Osteoblast (primary cell): ENCODE measurements at places on chromosomes 1 and 21. TPM values are rescaled to one million over a fixed set of nuclear protein-coding genes. Genes with fewer than 3 reads are reported as not detected.

DNA sequence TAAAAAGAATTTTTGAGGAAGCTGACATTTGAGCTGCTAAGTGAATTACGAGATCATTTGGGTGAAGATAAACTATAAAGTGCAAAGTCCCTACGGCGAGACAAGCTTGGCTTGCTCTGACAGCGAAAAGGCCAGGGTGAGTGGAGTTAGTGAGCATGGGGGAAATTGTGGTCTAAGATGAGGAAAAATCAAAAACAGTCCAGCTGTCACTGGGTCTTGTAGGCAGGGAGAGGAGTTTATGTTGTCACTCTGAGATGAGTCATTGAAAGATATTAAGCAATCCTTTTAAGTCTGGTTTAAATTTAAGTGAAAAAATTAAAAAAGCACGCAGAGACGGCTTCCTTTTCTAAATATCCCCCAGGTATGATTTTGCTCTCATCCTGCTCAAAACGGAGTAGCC lies 601.9 kb downstream of the MRPL39 start:
- no peak for DNase-seq

SERINC2 gene
- 10.9 and 22.4 TPM in 2 replicates for total RNA-seq

VANGL2 gene
- under 0.01 TPM in 1 of 2 replicates, not detected in the other for total RNA-seq

GRCh38 chr1:167893798-167894197 lies 20.1 kb downstream of the ADCY10 start:
- no peak for DNase-seq

- DNase-seq, result peak; percentile 97
Measured at GRCh38 chr1:6260961-6261614, at the start of gene GPR153. Gene GPR153, minus strand, starts transcription at chr1:6261098. Its CDS starts 6,193 bp downstream, at chr1:6254905.

IFI44 gene
- 33.9 and 35.8 TPM in 2 replicates for total RNA-seq

DNA sequence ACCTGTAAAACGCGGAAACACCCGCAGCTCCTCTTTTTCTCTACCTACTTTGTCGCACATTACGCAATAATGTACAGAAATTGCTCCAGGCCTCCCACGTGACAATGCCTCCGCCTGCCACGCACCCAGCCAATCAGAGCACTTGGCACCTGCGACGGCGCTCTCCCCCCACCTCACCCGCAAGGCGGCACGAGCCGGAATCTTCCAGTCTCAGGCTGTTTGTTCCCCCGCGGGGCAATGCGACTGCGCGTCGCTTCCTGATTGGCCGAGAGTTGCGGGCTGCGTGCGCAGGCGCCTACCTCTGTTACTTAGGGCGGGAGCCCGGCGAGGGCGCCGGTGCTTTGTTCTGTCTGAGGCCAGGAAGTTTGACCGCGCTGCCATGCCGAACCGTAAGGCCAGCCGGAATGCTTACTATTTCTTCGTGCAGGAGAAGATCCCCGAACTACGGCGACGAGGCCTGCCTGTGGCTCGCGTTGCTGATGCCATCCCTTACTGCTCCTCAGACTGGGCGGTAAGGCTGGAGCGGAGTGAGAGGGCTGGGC lies at the start of gene MAEL:
TSS of gene MAEL (plus strand) at position 307 of the 542 bp plus-strand sequence. CDS start at position 380, 73 bp downstream.
- no peak for DNase-seq

DNA sequence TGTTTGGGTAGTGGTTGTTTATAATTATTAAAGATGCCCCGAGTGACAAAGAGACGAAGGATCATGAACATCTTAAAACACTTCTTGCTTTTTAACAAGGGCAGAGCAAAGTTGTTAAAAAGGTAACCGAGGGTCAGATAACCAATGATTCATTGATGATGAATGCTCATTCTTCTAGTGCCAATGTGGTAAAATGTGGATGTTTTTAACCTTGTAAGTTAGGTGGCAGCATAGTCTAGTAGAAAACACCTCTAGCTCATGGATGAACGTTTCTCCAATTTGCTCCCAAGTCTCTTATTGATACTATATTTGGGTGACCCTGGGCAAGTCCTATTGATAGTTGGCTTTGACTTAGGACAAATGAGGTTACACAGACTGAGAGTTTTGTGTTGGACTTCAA lies 167.9 kb downstream of the KIF26B start:
- DNase-seq, result no peak

- DNase-seq, result peak; percentile 84
Measured at GRCh38 chr1:53781654-53782053, 42.7 kb upstream of the GLIS1 start.

DNA sequence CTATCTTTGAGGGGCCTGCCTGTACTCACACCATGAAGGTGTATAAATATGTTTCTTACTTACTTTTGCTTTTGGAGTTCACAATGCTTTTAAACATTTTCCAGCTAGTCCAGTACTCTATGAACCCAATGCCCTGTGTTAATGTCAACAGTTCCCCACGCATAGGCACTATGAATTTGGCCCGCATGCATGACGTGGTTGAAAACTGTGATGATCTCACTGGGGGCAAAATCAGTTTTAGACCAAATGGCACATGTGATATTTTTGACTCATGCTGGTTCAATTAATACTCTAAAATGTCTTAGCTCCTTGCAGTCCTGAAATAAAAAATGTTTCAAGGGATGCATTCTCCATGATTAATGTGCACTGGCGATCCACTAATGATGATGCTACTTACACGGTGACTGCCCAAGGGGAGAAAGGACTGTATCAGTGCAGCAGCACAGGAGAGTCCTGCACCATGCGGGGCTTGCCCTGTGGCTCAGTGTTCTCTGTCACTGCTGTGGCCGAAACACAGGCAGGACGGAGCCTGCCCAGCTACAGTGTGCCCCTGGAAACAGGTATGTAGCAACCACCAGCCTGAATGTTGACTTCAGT lies 15.7 kb downstream of the FNDC7 start:
- DNase-seq, result no peak

DNA sequence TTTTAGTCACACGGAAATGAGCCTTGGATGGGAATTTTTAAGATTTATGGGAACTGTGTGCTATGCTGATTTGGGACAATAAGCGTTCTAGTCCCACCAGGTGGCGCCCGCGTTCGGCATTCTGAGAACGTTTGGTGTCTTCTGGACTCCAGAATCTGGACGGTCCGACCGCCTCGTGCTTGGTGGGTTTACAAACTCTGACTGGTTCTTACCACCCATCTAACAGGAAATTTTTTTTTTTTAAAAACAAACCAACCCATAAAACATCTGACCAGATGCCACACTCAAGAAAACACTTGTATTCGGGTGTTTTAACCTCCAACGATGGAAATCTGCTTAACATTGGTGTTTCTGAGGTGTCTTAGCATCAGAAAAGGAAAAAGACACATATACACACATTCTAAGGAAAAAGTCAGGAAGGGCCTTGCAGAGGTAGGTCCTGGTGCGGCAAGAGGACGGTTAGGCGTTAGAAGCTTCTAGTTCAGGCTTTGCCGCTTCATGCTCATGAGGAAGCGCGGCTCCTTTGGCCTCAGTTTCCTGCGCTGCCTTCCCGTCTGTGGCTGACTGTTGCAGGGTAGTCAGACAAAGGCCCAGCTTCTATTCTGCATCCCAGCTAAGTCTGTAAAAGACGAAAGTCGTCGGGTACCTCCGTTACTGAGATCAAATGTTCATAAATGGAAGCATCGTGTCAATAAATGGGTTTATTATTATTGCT lies 814 bp upstream of the DYRK3 start:
- peak; percentile 66 for DNase-seq

CD247 gene
- total RNA-seq, result not detected in 2 replicates

DNA sequence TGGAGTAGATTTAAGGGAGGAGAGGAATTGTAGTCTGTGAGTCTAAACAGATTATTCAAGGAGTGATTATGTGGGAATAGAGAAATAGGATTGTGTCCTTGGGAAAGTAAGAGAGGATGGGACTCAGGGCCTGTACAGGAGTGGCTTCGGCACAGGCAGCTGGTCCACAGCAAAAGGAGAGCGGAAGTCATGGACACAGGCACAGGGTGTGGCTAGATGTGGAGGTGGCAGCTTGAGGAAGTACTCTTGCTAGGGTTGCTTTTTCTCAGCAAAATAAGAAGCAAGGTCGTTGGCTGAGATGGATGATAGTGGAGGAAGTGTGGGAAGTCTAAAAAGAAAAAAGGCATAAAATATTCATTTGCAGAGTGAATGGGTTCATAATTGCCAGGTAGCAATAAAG lies 18.5 kb upstream of the ZNF648 start:
- DNase-seq, result peak; percentile 46

DNA sequence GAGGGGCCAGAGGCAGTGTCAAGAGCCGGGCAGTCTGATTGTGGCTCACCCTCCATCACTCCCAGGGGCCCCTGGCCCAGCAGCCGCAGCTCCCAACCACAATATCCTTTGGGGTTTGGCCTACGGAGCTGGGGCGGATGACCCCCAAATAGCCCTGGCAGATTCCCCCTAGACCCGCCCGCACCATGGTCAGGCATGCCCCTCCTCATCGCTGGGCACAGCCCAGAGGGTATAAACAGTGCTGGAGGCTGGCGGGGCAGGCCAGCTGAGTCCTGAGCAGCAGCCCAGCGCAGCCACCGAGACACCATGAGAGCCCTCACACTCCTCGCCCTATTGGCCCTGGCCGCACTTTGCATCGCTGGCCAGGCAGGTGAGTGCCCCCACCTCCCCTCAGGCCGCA lies at the start of gene BGLAP:
TSS of gene BGLAP (plus strand) at position 259 of the 400 bp plus-strand sequence. CDS start at position 307, 48 bp downstream.
- peak; percentile 76 for DNase-seq

- DNase-seq, result no peak
Measured at GRCh38 chr1:39452081-39452480, 39.4 kb upstream of the BMP8A start.

CLCA1 gene
- not detected in 2 replicates for total RNA-seq

PADI4 gene
- not detected in 2 replicates for total RNA-seq

DNA sequence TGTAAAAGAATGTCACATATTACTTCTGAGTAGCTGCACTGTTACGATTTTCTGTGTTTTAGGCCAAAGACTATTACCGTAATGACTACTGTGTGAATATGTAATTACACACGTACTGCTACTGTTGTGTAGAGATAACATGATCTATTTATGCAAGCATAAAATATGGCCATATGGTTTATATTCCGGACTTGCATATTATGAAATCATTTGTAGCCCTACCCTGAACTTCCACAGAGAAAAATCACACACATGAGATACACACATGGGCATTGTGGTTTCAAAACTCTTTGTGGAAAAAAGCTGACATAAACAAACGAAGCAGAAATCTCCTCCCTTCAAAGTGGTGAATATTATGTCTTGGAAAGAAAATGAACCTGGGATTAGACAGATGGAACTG lies 373.0 kb upstream of the ADAMTS5 start:
- DNase-seq, result no peak

GRCh38 chr1:226664413-226665101 lies 74.5 kb downstream of the ITPKB start:
- peak; percentile 81 for DNase-seq

DNA sequence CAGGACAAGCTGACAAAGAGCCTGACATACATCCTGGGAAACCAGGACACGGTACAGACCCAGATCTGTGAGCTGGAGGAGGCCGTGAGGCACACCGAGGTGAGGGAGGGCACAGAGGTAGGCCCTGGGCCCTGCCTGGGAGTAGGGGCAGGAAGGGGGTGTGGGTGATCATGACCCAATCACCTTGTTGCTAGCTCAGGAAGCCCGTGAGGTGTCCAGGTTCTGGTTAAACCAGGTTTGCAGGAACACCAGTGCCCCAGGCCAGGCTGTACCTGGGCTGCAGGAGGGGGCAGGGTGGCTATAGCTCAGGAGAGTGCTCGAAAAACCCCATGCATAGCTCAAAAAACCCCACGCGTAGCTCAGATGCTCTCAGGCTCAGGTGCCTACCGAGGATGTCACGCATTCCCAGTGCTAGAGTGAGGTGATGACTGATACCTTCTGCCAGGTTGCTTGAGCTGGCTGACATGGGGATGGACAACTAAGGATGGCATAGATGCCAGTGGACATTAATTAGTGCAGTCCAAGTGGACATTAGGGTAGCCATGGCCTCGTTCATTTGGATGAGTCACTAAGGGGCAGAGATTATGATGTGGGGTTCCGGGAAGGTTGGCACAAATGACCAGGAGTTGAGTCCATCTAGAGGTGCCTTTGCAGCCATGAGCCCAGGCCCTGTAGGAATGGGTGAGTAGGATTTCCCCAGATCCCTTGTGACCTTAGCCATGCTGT lies 3.7 kb downstream of the TRIM46 start:
- peak; percentile 38 for DNase-seq

- peak; percentile 69 for DNase-seq
Measured at GRCh38 chr1:39293375-39294070, 89.0 kb downstream of the MACF1 start.

DNA sequence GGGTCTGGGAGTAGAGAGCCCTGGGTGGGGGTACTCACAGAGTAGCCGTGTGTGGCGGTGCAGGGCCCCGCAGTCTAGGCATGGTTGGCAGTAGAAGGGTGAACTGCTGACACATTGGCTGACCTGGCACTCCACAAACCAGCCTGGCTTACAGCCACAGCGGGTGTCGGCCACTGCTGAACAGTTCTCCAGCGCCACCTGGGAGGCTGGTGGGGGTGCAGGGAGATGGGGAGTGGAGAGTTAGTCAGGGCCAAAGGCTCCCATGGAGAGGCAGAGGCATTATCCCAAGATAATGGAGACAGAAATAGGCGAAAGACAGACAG lies 1.5 kb downstream of the TNFRSF25 start:
- DNase-seq, result peak; percentile 90

DNA sequence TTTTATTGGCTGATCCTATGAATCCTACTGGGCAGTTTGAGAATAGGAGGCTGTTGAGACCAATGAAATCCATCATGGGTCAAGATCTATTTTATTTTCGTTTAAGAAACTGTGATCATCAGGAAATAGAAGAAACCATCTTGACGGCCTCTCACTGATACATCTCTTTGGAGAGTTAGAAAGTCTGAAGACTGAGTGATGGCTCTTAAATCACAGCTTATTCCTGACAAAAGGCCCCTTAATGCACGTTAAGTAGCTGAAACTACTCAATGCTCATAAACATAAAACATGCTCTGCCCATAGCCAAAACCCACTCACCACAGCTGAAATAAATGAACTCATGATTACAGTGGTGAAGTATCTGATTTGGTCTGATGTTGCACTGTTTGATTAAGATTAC lies 784.5 kb upstream of the NEGR1 start:
- no peak for DNase-seq
